ENCODE measurements at places on chromosomes 16 and 17. TPM values are rescaled to one million over a fixed set of nuclear protein-coding genes. Genes with fewer than 3 reads are reported as not detected.

- H3K4me1 ChIP-seq = peaks cover 4% of the 10 kb centered on the region
- no peaks in the 10 kb centered on the region for H3K27me3 ChIP-seq
- H3K36me3 ChIP-seq = no peaks in the 10 kb centered on the region
- H3K4me3 ChIP-seq = no peak overlapping the region
- no peak for DNase-seq
- H3K27ac ChIP-seq = no peak overlapping the region
Observed at GRCh38 chr16:70656712-70657263, 10.4 kb downstream of the IL34 start.

GRCh38 chr17:78154903-78155811 is 9.0 kb downstream of the C17orf99 start:
- H3K4me1 ChIP-seq = peaks cover 11% of the 10 kb centered on the region
- H3K27me3 ChIP-seq = no peaks in the 10 kb centered on the region
- no peak for DNase-seq
- H3K36me3 ChIP-seq = no peaks in the 10 kb centered on the region
- H3K27ac ChIP-seq = peak overlapping the region; percentile 46

DNA sequence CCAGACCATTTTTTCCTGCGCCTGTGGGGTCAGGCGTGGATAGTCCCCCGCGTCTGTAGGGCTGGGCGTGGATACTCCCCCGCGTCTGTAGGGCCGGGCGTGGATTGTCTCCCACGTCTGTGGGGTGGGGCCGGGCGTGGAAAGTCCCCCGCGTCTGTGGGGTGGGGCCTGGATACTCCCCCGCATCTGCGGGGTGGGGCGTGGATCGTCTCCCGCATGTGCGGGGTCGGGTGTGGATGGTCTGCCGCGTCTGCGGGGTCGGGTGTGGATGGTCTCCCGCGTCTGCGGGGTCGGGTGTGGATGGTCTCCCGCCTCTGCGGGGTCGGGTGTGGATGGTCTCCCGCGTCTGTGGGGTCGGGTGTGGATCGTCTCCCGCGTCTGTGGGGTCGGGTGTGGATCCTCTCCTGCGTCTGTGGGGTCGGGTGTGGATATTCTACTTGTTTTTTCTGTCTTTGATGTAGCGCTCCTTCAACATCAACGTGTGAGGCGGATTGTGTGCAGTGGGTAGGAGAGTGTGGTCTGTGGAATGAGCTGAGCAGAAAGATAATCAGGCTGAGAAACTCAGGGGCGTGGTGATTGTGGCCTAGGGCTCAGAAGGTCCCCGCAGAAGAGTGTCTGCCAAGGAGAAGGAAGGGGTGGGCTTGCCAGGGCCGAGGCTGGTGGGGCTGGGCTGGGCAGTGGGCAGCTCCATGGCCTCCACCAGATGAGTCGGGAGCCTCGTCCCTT is 3.2 kb downstream of the GNPTG start:
- H3K27me3 ChIP-seq = no peaks in the 10 kb centered on the region
- H3K4me1 ChIP-seq = peaks cover 25% of the 10 kb centered on the region
- no peak for DNase-seq
- H3K36me3 ChIP-seq = peaks cover 3% of the 10 kb centered on the region
- H3K4me3 ChIP-seq = no peak overlapping the region

DNA sequence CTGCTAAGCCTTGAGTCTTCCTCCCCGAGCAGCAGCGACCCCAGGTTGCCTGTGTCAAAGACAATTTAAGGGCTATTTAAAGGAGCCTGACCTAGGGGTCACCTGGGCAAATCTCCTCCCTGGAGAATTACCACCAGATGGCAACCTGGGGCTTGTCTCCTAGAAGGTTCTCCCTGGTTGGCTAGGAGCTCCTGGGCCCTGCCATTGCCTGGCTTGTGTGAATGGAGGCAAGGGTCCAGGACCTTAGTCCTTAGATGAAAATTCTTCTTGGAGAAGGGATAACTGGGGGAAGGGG is 51.3 kb upstream of the TAC4 start:
- no peak overlapping the region for H3K27ac ChIP-seq
- H3K4me1 ChIP-seq = peaks cover 3% of the 10 kb centered on the region
- H3K4me3 ChIP-seq = no peak overlapping the region
- H3K36me3 ChIP-seq = no peaks in the 10 kb centered on the region
- H3K27me3 ChIP-seq = peaks cover 22% of the 10 kb centered on the region
- DNase-seq = no peak

GRCh38 chr16:1707193-1707790 is 1.3 kb downstream of the MAPK8IP3 start:
- H3K27me3 ChIP-seq = no peaks in the 10 kb centered on the region
- no peaks in the 10 kb centered on the region for H3K36me3 ChIP-seq
- peaks cover 39% of the 10 kb centered on the region for H3K4me1 ChIP-seq
- H3K27ac ChIP-seq = peak overlapping the region; percentile 58

GRCh38 chr17:44955674-44956425 is 8.3 kb upstream of the KIF18B start:
- peaks cover 16% of the 10 kb centered on the region for H3K27me3 ChIP-seq
- H3K36me3 ChIP-seq = no peaks in the 10 kb centered on the region
- peaks cover 4% of the 10 kb centered on the region for H3K4me1 ChIP-seq
- H3K4me3 ChIP-seq = no peak overlapping the region
- no peak for DNase-seq
- H3K27ac ChIP-seq = no peak overlapping the region

- no peak overlapping the region for H3K27ac ChIP-seq
- no peak overlapping the region for H3K4me3 ChIP-seq
- no peaks in the 10 kb centered on the region for H3K27me3 ChIP-seq
- H3K36me3 ChIP-seq = no peaks in the 10 kb centered on the region
- H3K4me1 ChIP-seq = no peaks in the 10 kb centered on the region
Observed at GRCh38 chr16:80695020-80695419, 109.4 kb downstream of the CDYL2 start.

GRCh38 chr17:286571-286970 is 66.0 kb downstream of the RPH3AL start:
- H3K36me3 ChIP-seq = no peaks in the 10 kb centered on the region
- H3K4me1 ChIP-seq = peaks cover 14% of the 10 kb centered on the region
- no peak for DNase-seq
- H3K27ac ChIP-seq = peak overlapping the region; percentile 72

DNA sequence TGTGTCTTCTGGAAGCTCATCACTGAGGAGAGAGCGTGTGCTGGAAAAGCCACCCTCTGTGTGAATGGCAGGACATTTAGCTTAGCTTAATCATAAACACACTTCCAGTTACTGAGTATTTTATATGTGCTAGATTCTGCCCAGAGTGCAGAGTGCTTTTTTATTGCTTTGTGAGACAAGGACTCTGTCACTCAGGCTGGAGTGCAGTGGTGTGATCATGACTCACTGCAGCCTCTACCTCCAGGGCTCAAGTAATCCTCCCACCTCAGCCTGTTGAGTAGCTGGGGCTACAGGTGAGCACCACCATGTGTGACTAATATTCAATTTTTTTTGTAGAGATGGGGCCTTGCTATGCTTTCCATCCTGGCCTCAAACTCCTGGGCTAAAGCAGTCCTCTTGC is 61.4 kb upstream of the IRX3 start:
- H3K27ac ChIP-seq = no peak overlapping the region
- H3K36me3 ChIP-seq = no peaks in the 10 kb centered on the region
- H3K27me3 ChIP-seq = no peaks in the 10 kb centered on the region
- H3K4me3 ChIP-seq = no peak overlapping the region
- no peaks in the 10 kb centered on the region for H3K4me1 ChIP-seq

- H3K4me1 ChIP-seq = no peaks in the 10 kb centered on the region
- H3K36me3 ChIP-seq = no peaks in the 10 kb centered on the region
- no peak overlapping the region for H3K27ac ChIP-seq
- no peak overlapping the region for H3K4me3 ChIP-seq
- DNase-seq = peak; percentile 60
- H3K27me3 ChIP-seq = no peaks in the 10 kb centered on the region
Observed at GRCh38 chr16:5056352-5056751, 9.4 kb downstream of the C16orf89 start.

GRCh38 chr16:16109453-16110110 is 113.7 kb downstream of the ABCC6 start:
- H3K4me1 ChIP-seq = no peaks in the 10 kb centered on the region
- H3K27me3 ChIP-seq = no peaks in the 10 kb centered on the region
- no peak overlapping the region for H3K4me3 ChIP-seq
- H3K27ac ChIP-seq = no peak overlapping the region

- H3K27me3 ChIP-seq = no peaks in the 10 kb centered on the region
- H3K4me3 ChIP-seq = no peak overlapping the region
- H3K36me3 ChIP-seq = no peaks in the 10 kb centered on the region
- DNase-seq = no peak
Observed at GRCh38 chr16:15518381-15519351, 84.3 kb downstream of the BMERB1 start.

- no peaks in the 10 kb centered on the region for H3K36me3 ChIP-seq
- no peak overlapping the region for H3K4me3 ChIP-seq
- no peaks in the 10 kb centered on the region for H3K4me1 ChIP-seq
- peak; percentile 60 for DNase-seq
Observed at GRCh38 chr17:32253117-32253611, 12.5 kb upstream of the RHBDL3 start.

DNA sequence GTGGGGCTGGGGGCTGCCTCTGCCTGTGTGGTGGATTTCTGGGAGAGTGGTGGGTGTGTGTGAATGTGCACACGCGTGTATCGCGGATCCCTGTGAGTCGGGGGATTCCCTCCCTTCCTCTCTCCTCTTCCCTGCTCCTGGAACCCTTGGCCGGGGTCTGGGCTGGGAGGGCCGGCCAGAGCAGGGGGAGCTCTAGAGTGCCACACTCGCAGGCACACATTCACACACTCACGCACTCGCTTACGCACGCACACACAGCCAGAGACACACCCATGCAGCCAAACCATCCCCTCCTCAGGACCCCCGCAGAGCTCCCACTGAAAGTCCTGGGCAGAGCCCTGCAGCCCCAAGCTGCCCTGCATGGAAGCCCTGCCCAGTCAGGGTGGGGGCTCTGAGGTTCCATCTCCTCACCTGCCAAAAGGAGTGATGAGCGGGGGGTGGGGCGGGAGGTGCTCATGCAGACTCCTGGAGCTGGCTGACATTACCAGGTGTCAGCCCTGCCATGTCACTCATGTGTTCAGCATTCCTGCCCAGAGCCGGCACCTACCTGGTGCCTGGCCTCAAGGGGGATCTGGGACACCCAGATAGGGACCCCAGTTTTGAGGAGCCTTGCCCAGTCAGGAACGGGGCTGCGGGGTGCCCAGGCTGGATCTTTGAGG is 1.9 kb downstream of the NECAB2 start:
- H3K27ac ChIP-seq = no peak overlapping the region
- no peak for DNase-seq
- H3K27me3 ChIP-seq = peaks cover 8% of the 10 kb centered on the region
- no peak overlapping the region for H3K4me3 ChIP-seq

GRCh38 chr17:35793257-35793656 is 2.2 kb downstream of the MMP28 start:
- no peaks in the 10 kb centered on the region for H3K36me3 ChIP-seq
- H3K27me3 ChIP-seq = peaks cover 24% of the 10 kb centered on the region
- DNase-seq = no peak
- no peak overlapping the region for H3K4me3 ChIP-seq

DNA sequence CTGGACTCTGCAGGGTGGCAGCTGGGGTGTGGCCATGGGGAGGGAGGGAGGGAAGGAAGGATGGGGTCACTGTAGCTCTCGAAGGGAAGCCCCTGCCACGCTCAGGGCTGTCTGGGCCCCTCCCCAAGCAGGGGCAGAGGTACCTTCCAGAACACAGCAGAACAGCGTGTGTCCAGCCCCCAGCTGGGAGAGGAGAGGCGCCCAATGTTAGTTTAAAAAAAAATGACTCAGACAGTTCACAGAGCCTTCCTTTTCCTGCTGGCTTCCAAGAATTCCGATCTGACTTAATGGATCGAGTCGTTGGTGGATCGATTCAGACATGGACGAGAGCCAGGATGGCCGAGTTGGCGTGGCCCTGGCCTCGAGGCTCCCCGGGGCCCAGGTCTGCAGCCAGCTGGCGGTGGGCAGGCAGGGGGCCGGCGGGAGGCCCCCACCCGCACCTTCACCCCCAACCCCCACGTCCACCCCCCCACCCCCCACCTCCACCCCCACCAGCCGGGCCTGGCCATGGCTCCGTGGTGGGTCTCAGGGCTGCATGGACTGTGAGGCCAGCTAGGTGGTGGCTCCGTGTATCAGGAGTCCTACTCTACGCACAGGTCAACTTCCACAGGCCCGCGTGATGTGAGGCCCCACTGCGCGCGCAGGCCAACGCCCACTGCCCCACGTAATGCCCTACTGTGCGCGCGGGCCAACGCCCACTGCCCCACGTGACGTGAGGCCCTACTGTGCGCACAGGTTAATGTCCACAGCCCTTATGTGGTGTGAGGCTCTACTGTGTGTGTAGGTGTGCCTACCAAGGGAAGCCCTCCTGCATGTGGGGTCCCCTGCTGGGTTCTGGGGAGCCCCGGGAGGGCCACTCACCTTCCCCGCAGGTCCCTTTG is 21.8 kb downstream of the CACNA1H start:
- H3K27ac ChIP-seq = no peak overlapping the region
- DNase-seq = no peak
- H3K4me3 ChIP-seq = no peak overlapping the region

DNA sequence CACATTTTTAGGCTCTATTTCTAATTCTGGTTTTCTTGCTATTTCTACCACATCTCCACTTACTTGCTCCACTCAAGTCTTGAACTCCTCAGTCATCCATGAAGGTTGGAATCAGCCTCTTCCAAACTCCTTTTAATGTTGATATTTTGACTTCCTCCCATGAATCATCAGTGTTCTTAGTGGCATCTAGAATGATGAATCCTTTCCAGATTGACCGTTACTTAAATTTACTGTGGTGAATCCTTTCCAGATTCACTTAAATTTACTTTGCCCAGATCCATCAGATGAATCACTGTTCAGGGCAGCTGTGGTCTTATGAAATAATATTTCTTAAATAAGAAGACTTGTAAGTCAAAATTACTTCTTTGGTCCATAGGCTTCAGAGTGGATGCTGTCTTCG is 32.4 kb downstream of the CLTC start:
- H3K27me3 ChIP-seq = no peaks in the 10 kb centered on the region
- H3K27ac ChIP-seq = no peak overlapping the region
- no peak for DNase-seq
- H3K36me3 ChIP-seq = peaks cover 74% of the 10 kb centered on the region

Gene ASPA
- total RNA-seq = not detected

Gene TP53TG3C
- total RNA-seq = not detected

Gene CCL14
- not detected for total RNA-seq

Gene NPIPB9
- total RNA-seq = 12.2 TPM

Gene PRR29
- 1.6 TPM for total RNA-seq

Gene DNAH17
- total RNA-seq = 0.16 TPM

Gene NOG
- 0.38 TPM for total RNA-seq

Gene SPIRE2
- 6.5 TPM for total RNA-seq

Gene TBC1D3C
- 2.1 TPM for total RNA-seq

Gene TNP2
- total RNA-seq = not detected

Gene C17orf100
- total RNA-seq = 0.82 TPM

All from natural killer cell (primary cell).